Left ventricle myocardium inferior (tissue), 1 donor: ENCODE measurements at places on chromosomes 3 and 15. TPM values are rescaled to one million over a fixed set of nuclear protein-coding genes. Genes with fewer than 3 reads are reported as not detected.

GRCh38 chr3:68483041-68483440 is 449.3 kb downstream of the TAFA4 start:
- no peak for DNase-seq
- no peaks in the 10 kb centered on the region for H3K4me1 ChIP-seq
- H3K27me3 ChIP-seq = no peaks in the 10 kb centered on the region
- no peak overlapping the region for H3K27ac ChIP-seq

DNA sequence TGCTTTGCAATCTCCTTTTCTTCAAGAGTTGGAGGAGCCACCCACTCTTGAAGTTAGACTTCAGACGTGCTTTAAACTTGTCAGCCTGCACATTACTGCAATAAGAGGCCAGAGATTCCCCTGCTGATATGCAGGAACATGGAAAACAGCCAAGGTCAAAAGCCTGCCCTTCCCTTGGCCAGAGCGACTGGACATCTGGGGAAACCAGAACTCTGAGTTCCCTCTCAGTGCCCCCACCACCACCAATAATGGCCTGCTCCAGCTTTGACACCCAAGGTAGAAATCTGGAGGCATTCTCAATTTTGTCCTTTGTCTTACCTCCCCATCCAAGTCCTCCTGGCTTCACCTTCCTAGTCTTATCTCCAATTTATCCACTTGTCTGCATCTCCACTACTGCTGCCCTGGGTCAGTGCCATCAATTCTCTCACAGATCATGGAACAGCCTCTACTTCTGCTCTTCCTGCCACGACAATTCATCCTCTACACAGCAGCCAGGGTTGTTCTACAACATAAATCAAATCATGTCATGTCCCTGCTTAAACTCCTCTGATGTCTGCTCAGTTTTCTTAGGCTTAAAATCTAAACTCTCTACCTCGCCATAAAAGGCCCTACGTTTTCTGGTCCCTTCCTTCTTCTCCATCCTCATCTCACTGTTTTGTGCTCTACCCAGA is 191.6 kb upstream of the WNT5A start:
- no peak for DNase-seq
- no peak overlapping the region for H3K27ac ChIP-seq
- H3K4me3 ChIP-seq = no peak overlapping the region
- H3K27me3 ChIP-seq = no peaks in the 10 kb centered on the region
- H3K4me1 ChIP-seq = no peaks in the 10 kb centered on the region

DNA sequence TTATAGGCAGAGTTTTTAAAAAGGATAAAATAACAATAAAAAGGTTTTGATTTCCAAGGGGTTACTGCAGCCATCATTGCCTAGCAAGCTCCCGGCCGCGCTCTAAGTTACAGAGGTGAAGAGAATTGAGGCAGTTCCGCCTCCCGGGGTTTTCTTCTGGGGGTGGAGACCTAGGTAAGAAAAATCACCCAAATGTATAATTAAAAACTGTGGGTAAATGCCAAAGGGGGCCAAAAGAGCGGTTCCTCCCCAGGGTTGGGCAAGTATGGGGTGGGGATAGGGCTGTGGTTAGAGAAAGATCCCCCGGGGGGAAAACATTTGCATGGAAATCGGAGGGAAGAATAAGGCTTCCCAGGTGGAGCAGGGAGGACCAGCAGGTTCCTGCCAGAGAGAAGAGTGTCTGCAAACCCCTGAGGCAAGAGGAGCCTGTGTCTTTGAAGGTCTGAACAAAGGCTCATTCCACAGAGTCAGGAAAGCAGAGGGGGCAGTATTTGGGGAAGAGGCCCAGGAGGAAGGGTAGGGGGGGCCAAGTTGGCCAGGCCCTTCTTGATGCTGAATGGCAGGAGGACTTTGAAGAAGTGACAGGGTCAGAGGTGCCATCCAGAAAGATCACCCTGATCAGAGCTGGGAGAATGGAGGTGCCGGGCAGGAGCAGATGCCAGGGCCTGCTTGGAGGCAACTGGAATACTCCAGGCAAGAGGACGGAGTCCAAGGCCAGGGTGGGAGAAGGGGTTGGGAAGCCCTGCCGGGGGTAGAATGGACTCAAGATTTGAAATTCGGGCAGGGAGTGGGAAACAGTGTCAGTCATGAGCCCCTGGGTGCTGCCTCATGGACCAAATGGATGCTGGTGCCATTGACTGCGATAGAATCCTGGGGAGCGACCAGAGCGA is 152.9 kb upstream of the RGMA start:
- no peak overlapping the region for H3K4me3 ChIP-seq
- no peak for DNase-seq
- no peaks in the 10 kb centered on the region for H3K27me3 ChIP-seq
- no peak overlapping the region for H3K27ac ChIP-seq
- H3K4me1 ChIP-seq = no peaks in the 10 kb centered on the region
- no peaks in the 10 kb centered on the region for H3K36me3 ChIP-seq

DNA sequence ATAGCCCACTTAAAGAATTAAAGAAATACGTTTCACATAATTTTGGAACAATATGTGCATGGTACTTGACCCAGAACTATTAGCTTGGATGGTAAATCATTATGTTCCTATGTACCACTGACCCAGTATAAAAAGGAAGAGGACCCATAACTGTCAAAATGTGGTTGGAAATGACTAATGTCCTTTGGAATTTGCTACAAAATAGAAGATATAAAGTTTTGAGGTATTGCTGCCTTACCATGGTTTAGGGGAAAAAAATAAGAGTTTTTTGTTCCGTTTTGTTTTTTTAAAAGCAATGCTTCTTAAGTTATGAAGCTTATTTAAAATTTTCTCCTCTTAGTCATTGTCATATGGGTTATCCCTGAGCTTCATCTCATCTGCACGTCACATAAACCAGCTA is 15.8 kb upstream of the TFDP2 start:
- H3K36me3 ChIP-seq = peaks cover 31% of the 10 kb centered on the region
- no peaks in the 10 kb centered on the region for H3K27me3 ChIP-seq
- H3K4me3 ChIP-seq = no peak overlapping the region
- H3K4me1 ChIP-seq = no peaks in the 10 kb centered on the region
- no peak for DNase-seq
- H3K27ac ChIP-seq = no peak overlapping the region

GRCh38 chr15:52678468-52679231 is 538 bp downstream of the ATOSA start:
- peaks cover 31% of the 10 kb centered on the region for H3K36me3 ChIP-seq
- peak overlapping the region; percentile 98 for H3K27ac ChIP-seq
- peak; percentile 65 for DNase-seq
- H3K27me3 ChIP-seq = no peaks in the 10 kb centered on the region

DNA sequence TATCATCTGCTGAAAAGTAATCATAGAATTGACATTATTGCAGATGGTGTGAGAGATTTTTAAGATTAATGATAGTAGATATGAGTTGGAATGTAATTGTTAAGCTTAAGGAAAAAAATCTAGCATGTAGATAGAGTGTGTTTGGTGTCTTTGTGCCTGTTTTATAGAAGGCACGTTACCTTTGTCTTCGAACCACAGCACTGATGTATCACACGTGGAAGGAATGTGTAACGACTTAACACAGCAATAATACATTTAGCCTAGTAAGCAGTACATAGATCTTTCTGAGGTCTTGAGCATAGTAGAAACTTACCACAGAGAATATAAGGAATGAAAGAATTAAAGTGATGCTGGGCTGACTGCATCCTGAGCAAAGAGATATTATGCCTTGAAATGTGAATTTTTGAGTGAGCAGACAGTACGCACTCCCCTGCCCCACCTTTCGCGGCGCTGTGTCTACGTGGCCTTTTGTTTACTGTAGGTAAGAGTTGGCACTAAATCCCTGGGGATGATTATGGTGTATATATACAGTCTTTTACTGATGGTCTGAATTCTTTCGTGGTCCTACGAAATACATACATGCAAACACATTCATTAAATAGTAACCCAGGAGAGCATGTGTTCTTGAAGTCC is 217.6 kb upstream of the TOPAZ1 start:
- H3K27me3 ChIP-seq = peaks cover 100% of the 10 kb centered on the region
- no peak overlapping the region for H3K27ac ChIP-seq
- H3K4me1 ChIP-seq = peaks cover 11% of the 10 kb centered on the region
- DNase-seq = no peak

DNA sequence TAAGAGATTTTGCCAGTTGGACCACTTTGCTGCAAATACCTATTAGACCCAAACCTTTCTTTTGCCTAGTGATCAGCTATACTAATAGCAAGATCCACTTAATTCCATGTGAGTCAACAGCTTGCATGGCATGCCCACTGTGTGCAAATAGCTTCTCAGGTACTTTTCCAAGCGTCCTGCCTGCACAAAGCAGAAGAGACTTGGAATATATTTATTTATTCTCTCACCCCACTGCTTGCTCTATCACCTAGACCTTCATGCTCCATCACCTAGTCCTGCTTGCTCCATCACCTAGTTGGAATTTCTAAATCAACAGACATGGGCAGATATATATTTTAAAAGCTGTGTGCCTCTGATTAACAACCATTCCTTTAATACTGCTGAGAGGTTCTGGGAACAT is 47.6 kb downstream of the MBNL1 start:
- peaks cover 83% of the 10 kb centered on the region for H3K4me1 ChIP-seq
- DNase-seq = no peak
- peak overlapping the region; percentile 76 for H3K27ac ChIP-seq
- no peaks in the 10 kb centered on the region for H3K27me3 ChIP-seq
- H3K4me3 ChIP-seq = peak overlapping the region; percentile 2

DNA sequence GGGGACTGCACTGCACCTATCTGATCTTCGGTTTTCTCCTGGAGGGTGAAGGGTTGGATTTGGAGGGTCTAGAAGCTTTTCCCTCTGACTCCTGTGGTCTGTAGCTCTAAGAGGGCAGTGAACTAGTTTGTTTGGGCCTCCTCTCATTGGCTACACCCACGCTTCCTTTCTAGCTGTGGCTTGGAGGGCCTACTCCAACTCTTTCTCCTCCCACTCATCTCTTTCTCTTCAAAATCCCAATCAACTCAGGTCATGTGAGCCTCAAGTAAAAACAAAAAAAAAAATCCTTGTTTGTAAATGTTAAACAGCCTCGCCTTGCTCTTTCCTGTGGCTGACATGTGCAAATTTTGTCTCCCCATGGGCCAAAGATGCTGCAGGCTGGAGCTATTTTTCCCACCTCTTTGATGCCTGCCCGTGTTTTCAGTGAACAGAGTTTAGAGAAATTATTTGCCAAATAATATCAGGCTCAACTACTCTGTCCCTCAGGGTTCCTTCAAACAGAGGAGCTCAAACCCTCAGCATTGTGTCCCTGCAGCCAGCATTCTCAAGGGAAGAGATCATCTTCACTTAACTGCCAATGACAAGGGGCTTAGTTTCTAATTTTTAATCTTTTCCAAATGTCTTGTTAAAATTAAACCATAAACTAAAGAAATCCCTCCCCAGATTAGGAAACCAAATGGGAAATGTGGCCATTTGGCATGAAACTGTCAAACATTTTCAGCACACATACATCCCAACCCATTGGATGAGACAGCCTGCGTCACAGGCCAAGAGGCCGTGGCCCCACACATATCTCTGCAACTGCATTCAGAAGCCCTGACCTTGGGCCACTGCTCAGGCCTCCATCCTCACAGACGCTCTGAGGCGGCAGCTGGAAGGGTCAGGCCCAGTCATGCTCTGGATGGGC is 114.8 kb upstream of the THBS1 start:
- peaks cover 37% of the 10 kb centered on the region for H3K4me1 ChIP-seq
- H3K4me3 ChIP-seq = no peak overlapping the region
- H3K36me3 ChIP-seq = no peaks in the 10 kb centered on the region
- peak overlapping the region; percentile 66 for H3K27ac ChIP-seq
- no peaks in the 10 kb centered on the region for H3K27me3 ChIP-seq

- peaks cover 32% of the 10 kb centered on the region for H3K4me1 ChIP-seq
- H3K4me3 ChIP-seq = peak overlapping the region; percentile 36
- H3K27ac ChIP-seq = peak overlapping the region; percentile 81
- DNase-seq = no peak
These were observed 30.2 kb downstream of the FAM174B start for GRCh38 chr15:92625251-92625980.

- H3K27ac ChIP-seq = no peak overlapping the region
- DNase-seq = no peak
These were observed 297.7 kb upstream of the NR2E3 start for GRCh38 chr15:71512682-71513006.

GRCh38 chr3:159001711-159002110 is 199.9 kb downstream of the MFSD1 start:
- no peaks in the 10 kb centered on the region for H3K27me3 ChIP-seq
- H3K27ac ChIP-seq = no peak overlapping the region
- no peaks in the 10 kb centered on the region for H3K36me3 ChIP-seq
- H3K4me1 ChIP-seq = no peaks in the 10 kb centered on the region

GRCh38 chr3:43369404-43370292 is 83.3 kb downstream of the SNRK start:
- no peak overlapping the region for H3K4me3 ChIP-seq
- no peak for DNase-seq
- H3K4me1 ChIP-seq = peaks cover 17% of the 10 kb centered on the region
- H3K36me3 ChIP-seq = no peaks in the 10 kb centered on the region
- no peak overlapping the region for H3K27ac ChIP-seq

- DNase-seq = no peak
- no peak overlapping the region for H3K4me3 ChIP-seq
- peaks cover 25% of the 10 kb centered on the region for H3K4me1 ChIP-seq
- no peaks in the 10 kb centered on the region for H3K27me3 ChIP-seq
These were observed 237.6 kb downstream of the ATP8B4 start for GRCh38 chr15:49881433-49881832.

DNA sequence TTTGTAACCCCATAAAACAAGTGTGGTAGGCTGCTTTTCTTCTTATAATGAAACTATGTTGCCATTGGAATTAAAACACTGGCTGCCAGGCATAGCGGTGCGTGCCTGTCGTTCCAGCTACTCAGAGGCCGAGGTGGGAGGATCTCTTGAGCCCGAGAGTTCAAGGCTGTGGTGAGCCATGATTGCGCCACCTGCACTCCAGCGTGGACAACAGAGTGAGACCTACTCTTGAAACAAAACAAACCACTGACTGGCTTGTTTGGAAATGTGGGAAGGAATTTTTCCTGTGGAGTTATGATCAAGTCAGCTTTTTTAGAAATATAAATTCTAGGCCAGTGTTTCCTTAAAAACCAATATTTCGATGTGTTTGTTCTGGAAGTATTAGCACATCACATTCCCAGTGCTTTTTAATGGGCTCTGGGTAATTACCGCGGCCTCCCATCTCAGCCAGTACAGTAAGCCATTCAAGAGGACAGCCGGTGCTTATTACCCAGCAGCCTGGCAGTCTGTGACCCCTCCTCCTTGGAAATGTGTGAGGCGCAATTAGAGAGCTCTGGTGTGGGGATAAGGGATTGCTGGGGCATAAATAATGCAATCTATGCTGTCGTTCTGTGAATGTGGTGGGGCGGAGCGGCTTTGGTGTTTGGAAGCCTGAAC is 58.3 kb upstream of the TRAK1 start:
- H3K4me1 ChIP-seq = peaks cover 88% of the 10 kb centered on the region
- H3K4me3 ChIP-seq = peak overlapping the region; percentile 12
- H3K27ac ChIP-seq = peak overlapping the region; percentile 94

- no peaks in the 10 kb centered on the region for H3K27me3 ChIP-seq
- peaks cover 28% of the 10 kb centered on the region for H3K4me1 ChIP-seq
- H3K27ac ChIP-seq = no peak overlapping the region
- peaks cover 83% of the 10 kb centered on the region for H3K36me3 ChIP-seq
These were observed 64.5 kb downstream of the NPTN start for GRCh38 chr15:73568564-73569280.

Gene C3orf85
- not detected for total RNA-seq

Gene RTP2
- not detected for total RNA-seq

Gene TEX9
- total RNA-seq = 0.77 TPM

Gene PPARG
- total RNA-seq = 15.6 TPM

Gene STRIT1
- 11.7 TPM for total RNA-seq

Gene EIF5A2
- total RNA-seq = 10.2 TPM

Gene LMAN1L
- 8.1 TPM for total RNA-seq

Gene LRRC57
- 15.0 TPM for total RNA-seq
